Ureter (tissue), 1 donor: ENCODE measurements at places on chromosomes 6 and 20. TPM values are rescaled to one million over a fixed set of nuclear protein-coding genes. Genes with fewer than 3 reads are reported as not detected.

- DNase-seq = no peak
These were observed 54.9 kb upstream of the TULP4 start for GRCh38 chr6:158257425-158257759.

- no peak for DNase-seq
These were observed 127.6 kb downstream of the TRDN start for GRCh38 chr6:123509112-123509511.

DNA sequence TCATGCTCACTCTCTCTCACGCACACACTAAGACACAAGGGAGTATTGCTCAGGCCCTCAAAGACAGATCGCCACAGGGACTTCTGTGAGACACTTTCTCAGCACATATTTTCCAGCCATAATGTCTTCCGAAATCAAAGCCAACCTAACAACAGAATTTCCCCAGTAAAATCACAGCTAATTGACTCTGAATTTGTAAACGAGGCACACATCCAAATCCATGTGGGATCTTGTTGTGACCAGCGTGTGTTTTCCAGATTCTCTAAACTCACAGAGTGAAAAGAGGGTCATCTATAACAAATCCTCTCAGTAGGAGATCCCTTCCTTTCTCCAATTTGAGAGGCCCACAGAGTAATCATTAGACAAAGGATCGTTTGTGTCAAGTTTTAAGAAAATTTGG is 280.4 kb downstream of the PACRG start:
- DNase-seq = no peak

DNA sequence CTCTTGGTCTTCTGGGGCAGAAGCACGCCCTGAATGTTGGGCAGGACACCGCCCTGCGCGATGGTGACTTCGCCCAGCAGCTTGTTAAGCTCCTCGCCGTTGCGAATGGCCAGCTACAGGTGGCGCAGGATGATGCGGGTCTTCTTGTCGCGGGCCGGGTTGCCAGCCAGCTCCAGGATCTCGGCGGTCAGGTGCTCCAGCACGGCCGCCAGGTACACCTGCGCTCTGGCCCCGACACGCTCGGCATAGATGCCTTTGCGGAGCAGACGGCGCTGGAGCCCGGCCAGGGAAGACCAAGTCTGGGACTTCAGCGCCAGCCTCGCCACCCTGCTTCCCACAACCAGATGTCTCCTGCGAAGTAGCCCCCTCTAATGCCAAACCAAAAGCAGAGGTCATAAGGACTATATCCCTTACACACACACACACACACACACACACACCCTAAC is 8.0 kb upstream of the SLC17A3 start:
- no peak for DNase-seq

GRCh38 chr6:165854061-165854862 is 191.2 kb upstream of the PDE10A start:
- no peak for DNase-seq

DNA sequence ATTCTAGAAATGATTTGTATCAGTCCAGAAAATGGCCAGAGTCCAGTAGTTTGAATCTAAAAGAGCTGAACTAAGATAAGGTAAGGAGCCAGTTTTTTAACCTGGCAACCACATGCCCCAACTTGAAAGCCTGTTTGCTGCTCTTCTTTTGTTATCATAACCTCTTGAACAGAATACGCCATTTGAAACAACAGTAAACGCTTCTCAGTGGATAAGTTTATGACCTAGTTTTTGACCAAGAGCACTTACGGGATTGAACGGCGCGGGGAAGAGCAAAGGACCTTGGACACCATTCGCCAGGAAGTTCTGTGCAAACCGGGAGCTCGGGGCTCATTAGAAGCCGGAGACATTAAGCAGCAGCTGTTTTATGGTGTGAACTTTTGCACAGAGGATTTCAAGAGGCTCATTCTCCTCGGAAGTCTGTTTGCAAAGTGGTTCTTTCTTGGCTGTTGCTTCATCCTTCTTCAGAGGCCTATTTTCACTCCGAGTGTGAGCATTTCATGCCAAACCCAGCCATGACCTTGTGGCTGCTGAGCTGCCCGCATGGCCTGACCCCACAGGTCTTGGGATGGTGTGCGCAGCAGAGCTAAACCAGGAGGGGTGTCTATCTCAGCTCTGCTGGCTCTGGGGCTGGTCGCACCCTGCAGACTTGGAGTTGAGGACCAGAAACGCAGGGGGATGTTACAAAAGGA is 215.1 kb downstream of the SOX4 start:
- DNase-seq = no peak

DNA sequence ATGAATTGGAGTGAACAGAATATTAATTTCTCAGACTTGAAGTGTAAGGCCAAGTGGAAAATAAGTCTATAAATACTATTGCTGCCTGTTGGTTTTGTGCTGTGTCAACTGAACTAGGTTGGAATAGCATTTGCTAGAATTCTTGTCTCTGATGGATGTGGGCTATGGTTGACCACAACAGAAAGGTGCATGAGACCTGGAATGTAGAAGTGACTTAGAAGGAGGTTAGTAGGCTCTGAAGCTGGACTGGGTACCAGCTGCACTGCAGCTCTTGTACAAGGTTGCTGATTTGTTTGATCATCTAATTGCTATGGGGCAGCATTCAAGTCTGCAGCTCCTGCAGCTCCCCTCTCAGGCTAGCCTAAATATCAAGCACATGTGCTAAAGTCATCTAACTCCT is 479.0 kb upstream of the NRSN1 start:
- no peak for DNase-seq

DNA sequence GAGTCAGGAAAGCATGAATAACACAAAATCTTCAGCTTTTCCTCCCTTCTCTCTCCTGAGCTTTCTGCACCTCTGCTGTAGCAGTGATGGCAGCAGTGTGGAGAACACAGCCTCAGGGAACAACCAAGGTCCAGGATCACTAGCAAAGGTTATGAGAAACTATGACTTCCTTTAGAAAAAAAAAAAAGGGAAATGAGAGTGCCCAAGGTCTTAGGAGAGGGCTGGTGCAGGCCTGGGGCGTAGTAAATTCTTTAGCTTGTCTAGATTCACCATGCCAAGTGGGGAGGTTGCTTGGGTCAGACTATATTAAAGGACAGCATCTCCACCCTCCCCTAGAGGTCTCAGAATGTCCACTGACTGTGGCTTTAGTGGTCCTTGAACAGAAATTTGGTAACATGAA is 40.4 kb upstream of the POLR1H start:
- no peak for DNase-seq

The SLC22A3 gene
- total RNA-seq = 8.5 TPM

The OCSTAMP gene
- not detected for total RNA-seq

The RSPH9 gene
- 0.68 TPM for total RNA-seq
